Stromal cell of bone marrow (primary cell): ENCODE measurements at places on chromosomes 2 and 18.

GRCh38 chr18:35106013-35106844 is 65.0 kb downstream of the MAPRE2 start:
- DNase-seq: no peak

GRCh38 chr2:29741132-29741531 is 180.3 kb downstream of the ALK start:
- no peak for DNase-seq

DNA sequence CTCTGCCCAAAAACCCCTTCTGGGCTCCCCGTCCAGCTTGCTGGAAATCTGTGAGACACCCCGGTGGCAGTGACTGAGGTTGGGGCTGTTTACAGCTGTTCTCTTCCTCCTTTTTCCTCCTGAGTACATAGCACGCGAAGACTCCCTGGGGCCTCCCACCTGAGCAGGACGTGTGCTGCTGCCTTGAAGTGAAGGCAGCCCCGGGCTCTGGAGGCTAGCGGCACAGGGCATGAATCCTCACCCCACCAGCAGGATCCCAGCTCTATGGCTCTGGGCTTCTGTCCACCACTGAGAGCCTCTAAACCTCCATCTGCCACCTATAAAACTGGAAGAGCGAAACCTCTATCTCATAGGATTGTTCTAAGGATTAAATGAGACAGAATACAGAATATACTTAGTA is 182.5 kb downstream of the TMEM163 start:
- DNase-seq: no peak

DNA sequence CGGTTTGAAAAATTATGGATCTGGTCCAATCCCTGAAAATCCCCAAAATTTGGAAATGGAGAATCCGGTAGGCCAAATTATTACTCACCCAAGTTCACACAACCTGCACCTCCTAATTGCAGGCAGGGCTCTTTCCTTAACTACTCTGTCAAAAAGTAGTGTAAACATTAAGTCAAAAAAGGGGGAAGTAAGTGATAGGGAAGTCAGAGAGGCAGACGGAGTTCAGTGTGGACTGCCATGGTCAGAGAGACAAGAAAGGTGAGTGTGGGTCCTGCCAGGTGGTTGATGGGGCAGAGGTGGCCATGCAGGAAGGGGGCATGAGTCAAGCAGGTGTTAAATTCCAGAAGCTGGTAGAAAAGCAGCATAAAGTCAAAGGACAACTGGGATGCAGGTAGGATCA is 104.7 kb upstream of the STPG4 start:
- DNase-seq: no peak

GRCh38 chr2:123656590-123656989 is 368.5 kb upstream of the CNTNAP5 start:
- DNase-seq: no peak

- no peak for DNase-seq
These were observed 98.6 kb upstream of the ZNF397 start for GRCh38 chr18:35142275-35142615.

DNA sequence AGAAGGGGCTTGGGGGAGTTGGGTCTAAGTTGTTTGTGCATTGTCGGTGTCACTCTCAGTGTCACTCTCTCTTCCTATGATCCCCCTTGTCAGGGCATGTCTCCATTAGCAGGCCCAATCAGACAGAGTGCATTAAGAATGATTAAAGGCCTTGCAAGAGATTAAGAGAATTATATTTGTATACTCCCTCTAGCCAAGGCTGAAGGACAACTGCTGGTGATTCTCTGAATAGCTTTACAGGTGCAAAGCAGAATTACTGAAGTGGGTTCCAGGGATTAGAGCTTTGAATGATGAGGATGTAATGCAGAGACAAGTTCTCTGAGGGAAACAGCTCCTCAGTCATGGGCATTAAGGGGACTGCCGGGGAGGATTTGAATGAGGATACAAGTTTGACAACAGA is 104.8 kb upstream of the LGALSL start:
- DNase-seq: no peak

- DNase-seq: no peak
These were observed 557.0 kb upstream of the CNTNAP5 start for GRCh38 chr2:123468071-123468470.

- no peak for DNase-seq
These were observed 67.7 kb upstream of the ITGA4 start for GRCh38 chr2:181389524-181389923.

- DNase-seq: no peak
These were observed 256.4 kb upstream of the HDAC4 start for GRCh38 chr2:239657236-239657635.

GRCh38 chr2:128308889-128309279 is 9.8 kb downstream of the HS6ST1 start:
- DNase-seq: no peak

GRCh38 chr18:191725-192124 is 33.4 kb downstream of the USP14 start:
- DNase-seq: no peak

- no peak for DNase-seq
These were observed 105.6 kb downstream of the TSHZ1 start for GRCh38 chr18:75316223-75316622.

GRCh38 chr18:57915248-57915647 is 112.1 kb upstream of the ATP8B1 start:
- DNase-seq: no peak

GRCh38 chr2:140473851-140474250 is 1657.0 kb downstream of the LRP1B start:
- DNase-seq: no peak
